ENCODE measurements at places on chromosomes 16 and 17. TPM values are rescaled to one million over a fixed set of nuclear protein-coding genes. Genes with fewer than 3 reads are reported as not detected.

DNA sequence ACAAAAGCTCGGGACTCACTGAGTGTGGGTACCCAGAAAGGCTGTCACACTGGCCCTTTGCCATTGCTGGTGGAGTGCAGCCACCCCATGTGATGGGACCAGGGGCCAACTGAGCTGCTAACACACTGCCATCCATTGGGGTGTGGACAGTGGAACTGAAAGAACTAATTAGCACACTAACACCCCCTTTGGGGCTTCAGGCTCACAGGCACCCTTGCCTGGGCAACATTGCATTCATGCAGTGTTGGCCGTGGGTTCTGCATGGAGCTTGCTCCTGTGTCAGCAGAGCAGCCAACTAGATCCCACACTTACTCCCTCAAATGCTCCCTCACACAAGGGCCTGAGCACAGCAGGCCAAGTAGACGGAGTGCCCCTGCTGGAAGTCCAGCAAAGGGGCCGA lies 476.0 kb upstream of the ASIC2 start:
- DNase-seq: no peak

DNA sequence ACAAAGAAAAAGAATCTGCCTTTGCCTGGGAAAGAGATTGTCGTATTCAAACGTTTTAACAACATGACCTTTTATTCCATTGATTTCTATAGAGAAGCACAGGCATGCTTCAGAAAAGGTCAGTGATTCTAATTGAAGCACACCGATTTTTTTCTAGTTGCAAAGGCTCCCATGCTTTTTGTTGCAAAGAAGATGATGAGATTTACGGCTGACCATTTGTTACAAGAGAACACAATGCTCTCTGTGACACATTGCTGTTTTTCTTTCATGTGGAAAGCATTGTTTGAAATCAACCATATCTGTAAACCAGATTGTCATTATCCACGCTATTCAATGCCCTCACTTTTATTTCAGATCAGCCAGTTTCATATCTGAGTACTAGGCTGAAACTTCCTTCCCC lies 99.8 kb downstream of the NLK start:
- DNase-seq: no peak

GRCh38 chr16:88309908-88310265 lies 72.9 kb upstream of the ZNF469 start:
- DNase-seq: no peak

DNA sequence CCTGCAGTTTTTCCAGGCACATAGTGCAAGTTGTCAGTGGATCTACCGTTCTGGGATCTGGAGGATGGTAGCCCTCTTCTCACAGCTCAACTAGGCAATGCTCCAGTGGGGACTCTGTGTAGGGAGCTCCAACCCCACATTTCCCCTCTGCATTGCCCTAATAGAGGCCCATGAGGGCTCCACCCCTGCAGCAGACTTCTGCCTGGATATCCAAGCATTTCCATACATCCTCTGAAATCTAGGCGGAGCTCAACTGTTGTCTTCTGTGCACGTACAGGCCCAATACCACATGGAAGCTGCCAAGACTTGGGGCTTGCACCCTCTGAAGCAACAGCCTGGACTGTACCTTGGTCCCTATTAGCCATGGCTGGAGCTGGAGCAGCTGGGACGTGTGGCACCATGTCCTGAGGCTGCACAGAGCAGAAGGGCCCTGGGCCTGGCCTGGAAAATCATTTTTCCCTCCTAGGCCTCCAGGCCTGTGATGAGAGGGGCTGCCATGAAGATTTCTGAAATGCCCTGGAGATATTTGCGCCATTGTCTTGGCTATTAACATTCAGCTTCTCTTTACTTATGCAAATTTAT lies 10.9 kb upstream of the MILR1 start:
- no peak for DNase-seq

GRCh38 chr17:15185625-15185991 lies 79.5 kb downstream of the PMP22 start:
- DNase-seq: no peak

DNA sequence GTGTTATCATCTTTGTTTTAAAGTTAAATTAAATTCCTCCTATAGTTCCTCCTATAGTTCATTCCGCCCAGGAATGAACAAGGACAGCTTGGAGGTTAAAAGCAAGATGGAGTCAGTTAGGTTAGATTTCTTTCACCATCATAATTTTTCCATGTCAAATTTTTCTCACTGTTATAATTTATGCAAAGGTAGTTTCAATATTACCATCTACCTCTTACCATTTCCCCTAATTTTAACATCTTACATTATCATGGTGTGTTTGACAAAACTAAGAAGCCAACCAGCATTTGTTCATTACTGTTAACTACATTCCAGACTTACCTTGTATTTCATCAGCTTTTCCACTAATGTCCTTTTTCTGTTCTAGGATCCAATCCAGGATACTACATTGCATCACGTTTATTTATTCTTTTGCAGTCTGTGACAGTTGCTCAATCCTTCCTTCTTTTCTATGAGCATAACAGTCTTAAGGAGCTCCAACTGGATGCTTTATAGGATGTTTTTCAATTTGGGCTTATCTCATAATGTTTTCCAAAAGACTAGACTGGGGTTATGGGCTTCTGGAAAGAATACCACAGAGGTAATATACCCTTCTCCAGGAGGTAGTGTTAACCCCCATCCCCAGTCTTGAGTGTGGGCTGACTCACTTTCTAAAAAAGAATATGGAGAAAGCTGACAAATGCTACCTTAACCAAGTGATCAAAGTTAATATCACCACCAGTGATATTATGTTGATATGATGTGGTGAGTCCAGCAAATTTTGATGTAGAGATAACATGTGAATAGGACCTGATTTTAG lies 158.5 kb downstream of the PPM1E start:
- DNase-seq: no peak

DNA sequence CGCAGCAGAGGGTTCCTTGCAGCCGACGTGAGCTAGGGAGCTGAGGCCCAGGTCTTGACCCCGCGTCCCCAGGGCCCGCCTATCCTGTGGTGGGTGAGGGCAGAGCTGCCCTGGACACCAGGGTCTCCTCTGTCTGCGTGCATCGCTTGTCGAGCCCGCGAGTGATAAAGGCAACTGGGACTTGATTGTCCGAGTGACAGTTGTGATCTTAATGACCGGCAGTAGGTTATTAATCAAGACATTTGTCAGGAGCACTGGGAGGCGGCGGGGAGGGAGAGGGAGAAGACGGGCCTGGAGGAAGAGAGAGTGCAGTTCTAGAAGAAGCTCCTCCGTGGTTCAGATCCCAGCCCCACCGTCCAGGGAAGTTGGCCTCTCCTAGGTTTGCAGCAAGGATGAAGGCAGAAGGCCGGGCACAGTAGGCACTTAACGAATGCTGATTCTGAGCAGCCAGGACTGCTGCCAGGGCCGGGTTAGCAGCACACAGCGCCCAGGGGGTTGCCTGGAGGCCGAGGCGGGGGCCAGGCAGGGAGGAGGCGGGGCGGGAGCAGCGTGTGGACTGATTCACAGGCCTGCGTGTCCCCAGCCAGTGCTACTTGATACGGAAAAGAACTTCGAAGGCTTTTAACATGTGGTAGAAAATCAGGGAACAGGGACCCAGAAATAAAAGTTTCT lies 11.3 kb upstream of the GSE1 start:
- DNase-seq: no peak

GRCh38 chr17:83146347-83146746 lies 66.9 kb downstream of the METRNL start:
- no peak for DNase-seq

DNA sequence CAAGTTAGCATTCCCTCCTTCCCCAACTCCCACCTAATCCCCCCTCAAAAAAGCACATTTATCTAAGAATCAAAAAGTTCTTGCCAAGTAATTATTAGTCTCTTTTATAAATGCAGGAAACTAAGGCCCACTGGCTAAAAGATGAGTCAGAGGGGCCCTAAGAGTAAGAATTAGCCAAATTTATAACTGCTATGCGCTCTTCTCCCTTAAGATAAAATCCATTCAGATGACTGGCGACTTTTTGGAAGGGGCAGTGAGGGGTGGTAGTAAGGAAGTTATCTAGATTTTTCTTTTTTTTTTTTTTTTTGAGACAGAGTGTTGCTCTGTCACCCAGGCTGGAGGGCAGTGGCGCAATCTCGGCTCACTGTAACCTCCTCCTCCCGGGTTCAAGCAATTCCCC lies 17.1 kb downstream of the ZNF652 start:
- DNase-seq: no peak

DNA sequence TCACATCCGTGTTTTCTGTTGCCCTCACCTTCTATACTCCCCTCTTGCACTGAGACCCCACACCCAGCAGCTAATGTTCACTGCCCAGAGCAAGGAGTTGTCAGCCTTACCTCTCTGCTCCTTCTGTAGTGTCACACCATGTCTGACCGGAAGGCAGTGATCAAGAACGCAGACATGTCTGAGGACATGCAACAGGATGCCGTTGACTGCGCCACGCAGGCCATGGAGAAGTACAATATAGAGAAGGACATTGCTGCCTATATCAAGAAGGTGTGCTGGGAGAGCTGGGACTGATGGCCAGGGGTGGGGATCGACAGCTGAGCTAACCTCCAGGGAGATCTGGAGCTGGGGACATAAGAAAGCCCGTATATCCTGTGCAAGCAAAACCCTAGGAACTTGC lies 3.7 kb downstream of the DYNLL2 start:
- peak; percentile 25 for DNase-seq

DNA sequence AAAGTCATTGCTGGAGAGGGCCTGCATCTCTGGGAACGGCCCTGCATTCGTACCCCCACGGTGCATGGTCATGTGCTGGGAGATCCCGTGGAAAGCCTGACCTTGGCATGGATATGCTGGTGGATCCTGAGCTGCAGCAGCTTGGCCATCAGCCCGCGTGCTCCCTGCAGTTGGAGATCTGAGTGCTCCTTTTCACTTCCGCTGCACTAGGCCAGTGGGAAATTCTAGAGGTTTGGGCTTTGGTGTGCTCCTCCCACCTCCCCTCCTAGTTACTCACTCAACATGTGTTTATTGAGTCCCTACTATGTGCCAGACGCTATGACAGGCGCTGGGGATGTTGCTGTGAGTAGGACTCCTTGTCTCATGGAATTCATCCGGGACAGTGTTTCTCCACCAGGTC lies 91.1 kb downstream of the RGS9 start:
- no peak for DNase-seq

DNA sequence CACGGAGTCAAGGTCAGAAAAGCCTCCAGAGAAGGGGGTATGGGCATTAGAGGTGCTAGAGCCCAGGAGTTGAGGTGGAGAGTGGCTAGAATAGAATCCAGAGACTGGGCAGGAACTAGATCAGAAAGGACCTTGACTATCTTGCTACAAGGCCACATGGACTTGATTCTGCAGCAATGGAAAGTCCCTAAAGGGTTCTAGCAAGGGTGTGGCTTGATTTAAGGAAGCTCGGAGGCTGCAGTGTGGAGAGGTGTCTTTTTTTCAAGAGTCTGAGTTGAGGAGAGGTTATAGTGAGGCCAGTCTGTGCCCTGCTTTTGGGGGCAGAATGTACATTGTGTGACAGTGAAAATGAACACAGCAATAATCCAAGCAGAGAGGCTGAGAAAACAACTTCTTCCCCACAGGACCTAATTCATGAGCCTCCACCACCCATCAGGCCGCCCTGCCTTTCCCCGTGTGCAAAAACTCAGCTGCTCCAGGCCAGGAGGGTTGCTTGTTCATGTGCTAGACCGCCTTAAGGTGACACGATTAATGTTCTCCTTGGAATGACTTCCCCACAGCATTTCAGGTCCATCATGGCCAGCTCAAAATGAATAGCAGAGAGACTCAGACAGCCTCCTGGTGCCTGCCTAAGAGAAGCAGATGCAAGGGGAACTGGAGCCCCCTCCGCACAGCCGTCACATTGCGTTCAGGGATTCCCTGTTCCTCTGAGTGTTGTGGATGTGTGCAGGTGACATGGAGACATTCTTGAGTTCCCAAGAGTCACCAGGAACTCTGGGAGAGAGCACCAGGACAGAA lies 8.7 kb upstream of the BEAN1 start:
- no peak for DNase-seq

- peak; percentile 79 for DNase-seq
Measured at GRCh38 chr17:49193513-49194296, 16.7 kb downstream of the GNGT2 start.

The TGFB1I1 gene
- 15.5 TPM for total RNA-seq

The BAHCC1 gene
- total RNA-seq: 3.1 TPM

The GCGR gene
- total RNA-seq: 0.26 TPM
